Small intestine (tissue), 16 donors: ENCODE measurements at places on chromosomes 2 and 18. TPM values are rescaled to one million over a fixed set of nuclear protein-coding genes. Genes with fewer than 3 reads are reported as not detected.

The CABYR gene
- not detected for polyA plus RNA-seq

The CCDC178 gene
- 0.45 TPM for polyA plus RNA-seq

The HIBCH gene
- polyA plus RNA-seq = 27.0 TPM

The AP1S3 gene
- polyA plus RNA-seq = 7.4 TPM

The SRD5A2 gene
- not detected for polyA plus RNA-seq

GRCh38 chr2:29705616-29706015 is 215.8 kb downstream of the ALK start:
- no peak for DNase-seq

DNA sequence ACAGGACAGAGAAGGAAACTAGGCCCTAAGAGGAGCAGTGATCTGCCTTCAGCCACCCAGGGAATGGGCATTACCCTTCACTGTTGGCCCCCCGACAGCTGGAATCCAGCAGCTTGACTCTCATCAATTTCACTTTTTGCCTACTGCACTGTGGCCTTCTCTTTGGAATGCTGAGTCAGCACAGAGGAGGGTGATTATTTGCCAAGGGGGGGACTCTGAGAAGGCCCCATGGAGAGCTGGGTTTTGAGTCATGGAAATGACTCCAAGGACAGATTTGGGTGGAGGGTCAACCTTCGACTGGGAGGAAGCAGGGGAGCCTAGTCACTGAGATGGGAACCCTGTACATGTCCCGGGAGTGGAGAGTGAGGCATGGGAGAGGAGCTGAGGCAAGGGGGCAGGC is 38.1 kb upstream of the NTSR2 start:
- no peak for DNase-seq

GRCh38 chr2:32011485-32011960 is 715 bp upstream of the MEMO1 start:
- DNase-seq = no peak

DNA sequence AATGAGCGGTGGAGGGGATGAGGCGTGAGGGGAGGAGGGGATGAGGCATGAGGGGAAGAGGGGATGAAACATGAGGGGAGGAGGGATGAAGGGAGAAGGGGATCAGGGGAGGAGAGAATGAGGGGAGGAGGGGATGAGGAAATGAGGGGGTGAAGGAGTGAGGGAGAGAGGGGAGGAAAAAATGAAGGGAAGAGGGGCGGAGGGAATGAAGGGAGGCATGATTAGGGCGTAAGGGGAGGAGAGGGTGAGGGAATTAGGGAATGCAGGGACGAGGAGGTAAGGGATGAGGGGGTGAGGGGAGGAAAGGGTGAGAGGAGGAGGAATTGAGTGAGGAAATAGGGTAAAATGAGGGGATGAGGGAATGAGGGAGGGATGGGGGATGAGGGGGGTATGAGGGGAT is 40.5 kb downstream of the AQP12A start:
- DNase-seq = no peak

DNA sequence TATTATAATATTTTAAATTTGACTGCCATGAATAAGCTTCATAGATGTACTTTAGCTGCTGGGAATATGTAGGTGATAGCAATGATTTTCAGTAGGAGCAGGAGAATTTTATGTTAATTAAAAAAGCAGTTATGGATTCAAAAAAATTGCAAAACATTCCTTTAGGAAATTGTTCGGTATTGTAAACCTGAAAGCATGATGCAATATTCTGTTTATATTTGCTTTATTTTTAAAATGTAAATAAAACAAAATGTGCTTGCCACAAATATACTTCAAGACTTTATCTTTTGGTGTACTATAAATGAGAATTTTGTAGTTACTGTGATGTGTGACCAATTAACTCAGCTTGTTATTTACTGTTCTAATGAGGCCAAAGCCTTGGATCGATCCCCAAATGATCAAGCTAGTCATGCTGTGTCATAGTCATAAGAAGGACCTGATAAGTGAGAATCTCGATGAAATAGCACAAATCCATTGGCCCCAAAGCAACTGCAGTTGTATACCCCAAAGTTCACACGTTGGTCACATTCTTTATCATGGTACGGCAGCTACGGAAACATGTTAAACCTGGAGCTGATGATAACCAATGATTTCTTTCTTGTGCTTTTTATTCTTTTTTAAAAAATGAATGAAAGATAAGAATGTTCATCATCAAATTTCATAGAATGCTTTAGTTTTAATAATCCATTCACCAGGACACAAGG is 23.6 kb upstream of the ATIC start:
- DNase-seq = no peak

DNA sequence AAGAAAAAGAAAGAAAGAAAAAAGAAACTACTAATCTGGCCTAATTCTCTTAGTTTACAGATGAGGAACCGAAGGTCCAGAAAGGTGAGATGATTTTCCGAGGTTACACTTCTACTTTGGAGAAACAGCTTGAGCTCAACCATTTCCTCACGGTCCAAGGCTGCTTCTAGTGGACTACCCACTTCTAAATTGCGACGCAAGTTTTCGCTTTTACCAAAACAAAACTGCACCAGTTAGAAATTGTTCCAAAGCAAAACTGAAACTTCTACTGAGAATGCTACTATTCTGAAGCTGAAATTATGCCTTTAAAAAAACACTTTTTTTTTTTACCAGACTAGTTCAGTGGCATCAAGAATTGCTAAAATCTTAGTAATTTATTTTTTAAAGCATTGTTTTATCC is 101.6 kb downstream of the INO80D start:
- no peak for DNase-seq

- DNase-seq = no peak
Measured at GRCh38 chr2:196335221-196335634, 163.8 kb upstream of the STK17B start.

DNA sequence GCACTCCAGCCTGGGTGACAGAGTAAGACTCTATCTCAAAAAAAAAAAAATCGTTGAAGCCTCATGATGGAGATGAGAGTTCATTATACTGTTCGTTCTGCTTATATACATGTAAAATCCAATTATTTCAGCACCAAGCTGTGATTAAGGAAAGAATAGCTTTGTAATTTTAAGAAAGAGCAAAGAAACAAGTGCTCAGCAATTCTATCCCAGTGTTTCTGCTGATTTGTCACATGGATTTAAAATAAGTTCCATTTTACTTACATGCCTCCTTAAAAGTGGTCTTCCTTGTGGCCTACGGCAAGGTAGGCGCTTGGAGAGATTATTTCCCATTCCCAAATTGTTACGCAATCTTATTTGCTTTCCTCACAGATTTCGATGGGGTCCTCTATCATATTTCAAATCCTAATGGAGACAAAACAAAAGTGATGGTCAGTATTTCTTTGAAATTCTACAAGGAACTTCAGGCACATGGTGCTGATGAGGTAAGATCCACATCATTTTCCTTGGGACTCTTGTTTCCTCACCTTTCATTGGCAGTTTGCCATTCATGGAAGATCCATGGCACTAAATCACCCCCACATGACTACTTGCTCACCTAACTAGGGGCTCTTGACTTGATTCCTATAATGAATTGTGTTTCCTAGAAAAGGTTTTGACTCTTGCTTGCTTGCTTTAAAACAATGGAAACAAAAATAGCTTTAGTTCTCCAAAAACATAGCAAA is 11.5 kb downstream of the ARPC2 start:
- DNase-seq = no peak

DNA sequence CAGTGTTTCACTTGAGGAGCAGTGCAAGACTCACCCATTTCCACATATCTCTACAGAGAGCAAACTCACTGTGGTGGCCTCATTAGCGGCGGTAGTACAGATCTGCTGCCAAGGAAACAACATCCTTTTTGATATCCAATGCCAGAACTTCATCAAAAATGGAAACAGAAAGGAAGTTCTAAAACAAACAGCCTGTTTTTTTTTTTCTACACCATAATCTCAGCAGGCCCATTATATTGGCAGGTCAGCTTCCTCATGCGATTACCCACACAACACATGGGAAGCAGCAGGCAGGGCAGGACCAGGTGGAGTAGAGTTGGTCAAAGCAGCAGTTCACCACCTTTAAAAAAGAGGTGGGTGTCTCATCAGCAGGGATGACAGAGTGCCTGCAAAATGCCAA is 678.9 kb upstream of the CELF4 start:
- DNase-seq = no peak
